ENCODE measurements at places on chromosomes 7 and 10.
A peak's percentile ranks its signal among the peaks of the same experiment; 100 is the strongest.

DNA sequence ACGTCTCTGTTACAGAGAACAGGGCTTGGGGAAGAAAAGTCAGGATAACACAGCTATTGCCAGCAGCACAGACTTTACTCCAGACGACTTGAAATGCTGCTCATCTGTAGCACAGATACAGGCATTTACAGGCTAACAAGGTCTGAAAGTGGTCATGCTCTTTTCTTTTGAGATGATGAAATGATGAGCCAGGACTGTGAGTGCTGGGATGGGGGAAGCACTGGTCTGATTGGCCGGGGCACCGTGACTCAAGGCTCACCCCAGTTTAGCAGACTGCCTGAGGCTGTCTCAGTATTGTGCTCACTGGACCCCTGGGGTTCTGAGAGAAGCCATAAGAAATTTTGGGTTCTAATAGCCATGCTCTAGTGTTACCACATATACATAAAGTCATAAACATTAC, 12.4 kb downstream of the SMKR1 start:
- no peaks in the 10 kb centered on the region for H3K27me3 ChIP-seq
- H3K27ac ChIP-seq, result no peak overlapping the region
- no peak overlapping the region for H3K4me3 ChIP-seq
- H3K36me3 ChIP-seq, result no peaks in the 10 kb centered on the region
- DNase-seq, result no peak

DNA sequence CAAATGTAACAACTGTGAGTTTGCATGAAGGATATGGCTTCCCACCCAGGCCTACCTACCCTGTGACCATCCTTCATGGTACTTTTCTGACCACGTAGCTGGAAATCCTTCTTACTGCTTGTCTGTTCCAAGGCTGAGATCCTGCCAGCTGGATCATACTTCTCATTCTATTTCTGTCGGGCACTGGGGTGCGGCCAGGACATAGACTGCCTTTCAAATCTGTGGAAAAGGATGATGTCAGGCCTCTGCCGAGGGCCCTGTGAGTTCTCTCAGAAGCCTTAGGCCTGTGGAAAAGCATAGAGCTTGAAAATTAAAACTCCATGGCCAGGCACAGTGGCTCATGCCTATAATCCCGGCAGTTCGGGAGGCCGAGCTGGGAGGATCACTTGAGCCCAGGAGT, 10.0 kb downstream of the VWC2 start:
- no peaks in the 10 kb centered on the region for H3K36me3 ChIP-seq
- H3K27ac ChIP-seq, result no peak overlapping the region
- H3K4me3 ChIP-seq, result no peak overlapping the region
- peaks cover 7% of the 10 kb centered on the region for H3K27me3 ChIP-seq
- H3K4me1 ChIP-seq, result no peaks in the 10 kb centered on the region

DNA sequence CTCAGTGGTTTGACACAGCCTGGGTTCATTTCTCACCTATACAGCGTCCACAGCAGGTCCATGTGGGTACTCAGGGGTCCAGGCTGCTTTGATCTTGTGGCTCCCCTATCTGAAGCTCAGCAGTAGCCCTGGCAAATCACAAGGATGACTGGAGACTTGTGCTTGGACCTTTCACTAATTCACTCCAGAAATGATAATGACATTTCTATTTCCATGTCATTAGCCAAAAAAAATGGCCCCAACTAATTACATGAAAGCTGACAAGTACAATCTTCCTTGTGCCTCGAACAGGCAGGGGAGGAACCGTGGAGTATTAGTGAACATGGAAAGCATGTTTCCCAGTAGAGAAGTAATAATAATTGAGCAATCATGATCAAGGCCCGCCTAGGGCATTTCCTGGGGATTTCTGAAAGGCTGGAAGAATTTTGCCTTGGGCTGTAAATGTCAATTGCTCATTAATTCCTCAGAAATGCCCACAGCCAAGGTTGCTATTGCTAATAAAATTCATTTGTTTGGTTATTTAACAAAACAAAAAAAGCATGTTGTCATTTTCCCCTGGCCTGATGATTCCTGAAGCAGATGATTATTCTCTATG, 586.1 kb downstream of the SDK1 start:
- no peaks in the 10 kb centered on the region for H3K36me3 ChIP-seq
- H3K4me3 ChIP-seq, result no peak overlapping the region
- DNase-seq, result no peak
- H3K27me3 ChIP-seq, result no peaks in the 10 kb centered on the region
- no peak overlapping the region for H3K27ac ChIP-seq

DNA sequence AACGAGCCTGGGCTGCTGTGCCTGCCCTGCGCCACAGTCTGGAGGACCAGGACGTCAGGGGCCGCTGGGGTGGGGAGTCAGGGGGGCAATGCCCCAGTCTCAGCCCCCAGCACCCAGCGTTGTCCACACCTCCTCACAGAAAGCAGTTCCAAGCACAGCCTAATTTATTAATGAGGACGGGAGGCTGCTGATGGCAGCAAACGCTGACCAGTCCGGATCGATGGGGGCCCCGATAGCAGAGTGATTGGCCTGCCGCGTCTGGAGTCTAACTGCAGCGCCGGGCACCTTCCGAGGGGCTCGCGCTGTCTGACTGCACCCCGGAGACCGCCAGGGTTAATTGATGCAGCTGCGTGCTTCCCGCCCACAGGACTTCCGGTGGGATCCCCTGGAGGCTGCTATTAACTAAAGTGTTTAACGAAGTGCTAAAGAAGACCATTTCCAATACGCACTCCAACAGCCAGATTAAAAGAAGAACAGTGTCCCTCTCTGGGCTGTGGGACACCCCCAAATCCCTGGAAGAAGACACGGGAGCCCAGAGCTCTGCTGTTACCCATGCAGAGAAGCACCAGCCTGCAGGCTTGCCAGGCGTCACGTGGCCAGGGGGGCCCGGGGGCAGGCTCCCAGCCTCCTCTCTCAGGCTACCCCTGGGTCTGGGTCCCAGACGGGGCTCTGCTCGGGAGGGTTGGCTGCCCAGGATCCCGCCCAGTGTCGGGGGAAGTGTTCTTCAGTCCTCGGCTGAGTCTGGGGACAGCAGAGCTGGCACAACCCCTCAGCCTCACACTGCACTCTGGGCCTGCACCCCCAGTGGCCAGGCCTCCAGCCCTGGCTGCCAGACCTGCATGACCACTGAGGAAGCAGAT, 63.8 kb downstream of the MICALL2 start:
- no peaks in the 10 kb centered on the region for H3K4me1 ChIP-seq
- H3K27ac ChIP-seq, result no peak overlapping the region
- DNase-seq, result no peak
- H3K27me3 ChIP-seq, result peaks cover 10% of the 10 kb centered on the region

DNA sequence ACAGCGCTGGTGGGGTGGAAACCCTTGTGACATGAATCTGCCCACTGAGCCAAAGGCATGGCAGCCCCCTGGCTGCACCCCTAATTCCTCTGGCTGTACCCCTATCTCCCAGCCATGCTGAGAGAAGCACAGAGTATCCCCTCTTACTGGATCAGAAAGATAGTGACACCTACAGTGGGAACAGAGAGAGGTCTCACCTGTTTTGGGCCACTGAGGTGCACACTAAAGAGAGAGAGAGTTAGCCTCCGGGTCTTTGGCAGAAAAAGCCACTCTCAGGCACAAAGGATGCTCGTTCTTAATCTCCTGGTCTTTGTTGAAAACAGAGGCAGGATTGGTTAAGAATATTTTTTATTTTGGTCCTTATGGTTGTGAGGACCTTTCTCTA, 11.3 kb downstream of the TSPAN14 start:
- no peaks in the 10 kb centered on the region for H3K27me3 ChIP-seq
- peak overlapping the region; percentile 26 for H3K4me3 ChIP-seq
- DNase-seq, result no peak
- peaks cover 24% of the 10 kb centered on the region for H3K36me3 ChIP-seq
- peak overlapping the region; percentile 99 for H3K27ac ChIP-seq
- H3K4me1 ChIP-seq, result peaks cover 25% of the 10 kb centered on the region
